ENCODE measurements at places on chromosomes 7 and 10.

GRCh38 chr10:124609698-124610097, 134.5 kb downstream of the FAM53B start:
- no peak for DNase-seq

DNA sequence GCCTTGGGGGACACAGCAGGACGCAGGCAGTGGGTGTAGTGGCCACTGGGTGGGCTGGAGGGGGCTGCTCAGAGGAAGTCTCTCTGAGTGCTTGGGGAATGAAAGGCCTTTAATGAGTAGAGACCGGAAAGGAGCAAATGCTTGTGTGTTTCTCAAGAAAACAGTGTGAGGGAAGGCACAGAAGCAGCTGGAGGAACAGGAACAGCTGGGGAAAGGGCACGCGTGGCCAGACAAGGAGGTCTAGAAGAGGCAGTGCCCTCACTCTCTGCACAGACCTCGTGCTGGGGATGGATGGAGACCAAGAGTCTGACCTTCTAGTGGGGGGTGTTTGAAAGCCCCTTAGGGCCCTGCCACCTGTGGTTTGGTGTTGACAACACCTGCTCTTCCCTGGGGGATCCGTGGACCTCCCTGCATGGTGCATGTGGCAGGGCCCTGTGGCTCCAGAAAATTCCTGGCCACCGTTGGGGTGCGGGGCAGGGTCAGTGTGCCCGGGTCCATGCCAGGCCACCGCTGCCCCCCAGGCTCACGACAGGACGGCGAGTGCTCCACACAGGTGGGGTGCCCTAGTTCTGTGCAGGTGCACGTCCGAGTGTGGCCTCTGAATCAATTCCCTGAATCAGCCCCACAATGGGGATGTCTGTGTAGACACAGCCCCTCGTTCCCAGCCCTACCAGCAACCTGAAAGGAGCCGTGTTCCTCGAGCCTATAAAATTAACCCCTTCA, 25.9 kb upstream of the FAM20C start:
- no peak for DNase-seq

GRCh38 chr10:44845361-44846175, 65.6 kb upstream of the TMEM72 start:
- no peak for DNase-seq

DNA sequence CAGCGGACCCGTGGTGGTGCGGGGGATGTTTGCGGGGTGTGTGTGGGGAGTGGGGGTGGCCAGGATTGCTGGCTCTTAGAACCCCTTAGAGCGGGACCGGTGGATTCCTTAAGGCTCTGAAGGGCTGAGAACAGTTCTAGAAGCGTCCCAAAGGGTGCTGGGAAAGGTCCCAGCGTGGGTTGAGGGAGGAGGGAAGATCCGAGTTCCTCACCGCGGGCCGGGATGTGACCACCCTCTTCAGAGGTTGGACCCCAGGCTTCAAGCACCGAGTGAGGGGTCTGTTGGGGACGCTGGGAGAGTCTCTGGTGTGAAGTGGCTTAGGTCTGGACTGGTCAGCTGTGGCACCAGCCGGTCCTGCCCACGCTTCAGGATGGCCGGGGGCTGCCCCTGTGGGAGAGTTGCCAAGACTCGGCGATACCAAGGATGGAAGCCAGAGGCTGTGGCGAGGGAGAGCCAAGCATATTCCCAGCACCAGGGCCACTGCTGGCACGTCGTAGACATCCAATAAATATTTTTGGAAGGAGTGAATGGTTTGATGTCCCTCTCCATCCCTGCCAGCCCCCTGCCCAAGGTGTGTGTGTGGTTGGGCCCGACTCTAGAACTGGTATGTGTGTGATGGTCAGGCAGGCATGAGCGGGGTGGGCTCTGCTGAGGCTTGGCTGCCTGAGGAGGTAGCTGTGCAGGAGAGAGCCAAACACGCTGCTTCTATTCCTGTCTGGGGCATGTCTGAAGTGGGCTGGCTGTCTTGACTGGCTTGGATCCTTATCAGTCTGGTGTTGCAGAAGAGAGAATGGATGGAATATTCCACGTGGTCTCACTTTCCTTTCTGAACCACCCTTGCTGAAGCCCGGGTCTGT, 19.2 kb downstream of the ZNF775 start:
- no peak for DNase-seq

- DNase-seq = no peak
Measured at GRCh38 chr7:88217675-88218428, 2.0 kb downstream of the SRI start.

Measured in frontal cortex (tissue), 4 donors.